ENCODE measurements at places on chromosomes 7 and 10. TPM values are rescaled to one million over a fixed set of nuclear protein-coding genes. Genes with fewer than 3 reads are reported as not detected.
A peak's percentile ranks its signal among the peaks of the same experiment; 100 is the strongest.

GRCh38 chr10:5045095-5045494, 41.4 kb upstream of the AKR1C2 start:
- no peak for DNase-seq

- DNase-seq = no peak
These were observed 4.1 kb downstream of the STK31 start for GRCh38 chr7:23714150-23714464.

Gene WDR86
- total RNA-seq = 23.8 TPM

DNA sequence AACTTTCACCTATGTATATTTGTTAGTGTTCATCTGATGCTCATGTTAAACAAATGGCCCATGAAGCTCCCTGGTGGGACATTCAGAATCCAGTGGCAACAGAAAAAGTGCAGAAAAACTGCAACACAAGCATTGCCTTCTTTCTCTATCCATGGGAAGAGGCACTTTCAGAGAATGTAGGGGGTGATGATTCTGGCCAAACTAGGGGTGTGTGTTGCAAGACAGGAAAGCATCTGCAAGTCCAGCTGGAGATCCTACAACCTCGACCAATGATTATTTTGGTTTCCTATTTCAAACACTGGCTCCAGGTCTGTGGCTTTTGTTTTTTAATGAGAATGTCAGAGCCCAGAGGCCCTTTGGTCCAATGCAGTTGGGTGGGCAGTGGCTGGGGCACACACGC, 198.7 kb downstream of the CXCL12 start:
- DNase-seq = peak; percentile 66

DNA sequence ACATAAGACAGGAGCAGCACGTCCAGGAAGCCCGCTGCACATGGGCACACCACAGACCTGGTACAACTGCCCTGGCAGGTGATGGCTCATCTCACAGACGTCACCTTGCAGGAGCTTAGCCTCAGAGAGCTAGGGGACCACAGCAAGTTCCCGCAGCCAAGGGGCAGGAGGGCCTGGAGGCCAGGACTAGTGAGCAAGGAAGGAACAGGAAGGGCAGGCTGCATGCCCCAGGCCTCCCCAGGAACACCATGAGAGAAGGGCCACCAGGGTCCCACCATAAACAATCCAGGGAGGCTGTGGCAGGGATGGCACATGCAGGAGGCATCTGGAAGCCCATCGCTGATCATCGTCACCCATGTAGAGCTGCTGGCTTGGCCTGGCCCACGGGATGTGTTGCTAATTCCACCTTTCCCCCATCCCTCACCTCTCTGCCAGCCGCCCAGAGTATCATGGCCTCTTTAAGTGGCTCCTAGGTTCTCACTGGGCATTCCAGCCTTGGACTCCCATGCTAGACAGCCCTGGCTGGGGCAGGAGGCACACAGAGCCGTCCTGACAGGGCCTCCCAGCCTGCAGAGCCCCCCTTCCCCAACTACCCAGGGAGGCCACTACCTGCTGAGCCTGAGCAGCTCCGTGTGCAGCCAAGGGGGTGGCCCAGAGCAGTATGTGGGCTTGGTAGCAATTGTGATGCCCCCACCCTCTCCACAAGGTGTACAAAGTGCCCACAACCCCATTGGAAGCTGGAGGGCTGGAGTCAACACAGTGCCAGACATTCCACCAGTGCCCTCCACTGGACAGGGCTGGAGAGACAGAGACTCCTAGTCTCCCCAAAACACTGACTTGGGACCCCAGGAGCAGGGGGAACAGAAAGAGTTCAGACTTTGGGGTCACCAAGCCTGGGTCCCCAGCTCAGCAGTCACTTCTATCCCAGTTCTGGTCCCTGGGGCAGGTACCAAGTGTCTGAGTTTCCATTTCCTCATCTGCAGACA, 35.5 kb downstream of the GRID1 start:
- DNase-seq = peak; percentile 48

GRCh38 chr7:55156919-55157763, 138.3 kb downstream of the EGFR start:
- no peak for DNase-seq

DNA sequence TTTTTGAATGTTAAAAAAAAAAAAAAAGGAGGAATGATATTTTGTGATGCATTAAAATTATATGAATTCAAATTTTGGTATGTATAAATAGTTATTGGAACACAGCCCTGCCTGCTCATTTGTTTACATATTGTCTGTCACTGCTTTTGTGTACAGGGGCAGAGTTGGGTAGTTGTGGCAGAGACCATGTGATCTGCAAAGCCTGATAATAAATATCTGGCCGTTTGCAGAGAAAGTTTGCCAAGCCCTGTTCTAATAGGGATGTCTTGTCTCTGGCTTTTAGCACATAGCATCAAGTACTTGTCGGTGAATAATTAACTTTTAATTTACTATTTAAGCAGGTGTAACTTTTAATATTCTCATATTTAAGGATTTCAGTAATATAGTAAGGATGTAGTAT, 19.8 kb downstream of the TSPAN13 start:
- DNase-seq = no peak

GRCh38 chr10:100007231-100008141, 2.3 kb downstream of the DNMBP start:
- DNase-seq = peak; percentile 45

Gene MDFIC
- total RNA-seq = 49.0 TPM

Gene VENTX
- 0.66 TPM for total RNA-seq

- DNase-seq = no peak
These were observed 196.9 kb downstream of the ZNF716 start for GRCh38 chr7:57646901-57647246.

DNA sequence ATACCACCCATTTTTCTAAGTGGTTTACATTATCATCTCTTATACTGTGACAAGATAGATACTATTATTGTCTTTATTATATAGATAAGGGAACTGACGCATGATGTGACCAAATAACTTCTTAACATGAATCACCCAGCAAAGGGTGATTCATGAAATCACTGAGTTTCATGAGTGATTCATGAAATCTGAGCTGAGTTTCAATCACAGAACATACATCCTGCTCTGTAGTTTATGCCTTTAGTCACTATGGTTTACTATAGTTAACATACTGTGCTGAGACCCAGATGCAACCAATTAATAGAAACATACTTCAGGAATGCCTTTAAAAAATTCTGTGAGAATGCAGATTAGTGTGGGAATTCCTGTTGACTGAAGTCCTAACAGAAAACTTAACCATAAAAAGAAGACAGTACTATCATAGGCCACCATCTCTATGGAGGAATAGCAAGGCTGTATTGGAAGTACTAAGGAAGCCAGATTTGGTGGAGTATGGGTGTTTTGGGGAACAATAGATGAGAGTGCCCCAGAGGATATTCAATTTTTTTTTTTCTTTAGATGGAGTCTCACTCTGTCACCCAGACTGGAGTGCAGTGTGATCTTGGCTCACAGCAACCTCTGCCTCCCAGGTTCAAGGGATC, 43.1 kb upstream of the SEMA3A start:
- no peak for DNase-seq

Gene RNF32
- 2.1 TPM for total RNA-seq

DNA sequence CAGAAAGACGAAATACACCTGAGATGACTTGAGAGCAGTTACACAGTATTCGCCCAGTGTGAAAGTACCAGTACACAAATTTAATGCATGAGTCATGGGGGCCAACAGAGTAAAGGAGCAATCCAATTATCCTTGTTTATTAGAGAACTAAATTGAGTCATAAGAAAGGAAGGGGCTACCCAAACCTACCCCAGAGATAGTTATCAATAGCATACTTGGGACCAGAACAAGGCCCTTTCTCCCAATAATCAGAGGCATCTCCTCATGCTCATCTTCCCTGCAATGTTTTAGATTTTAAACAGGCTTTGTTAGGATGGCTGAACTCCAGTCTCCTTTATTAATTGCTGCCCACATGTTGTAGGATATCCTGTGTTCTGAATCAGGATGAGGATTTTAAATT, 239.7 kb upstream of the LRGUK start:
- DNase-seq = no peak

Gene PARD3
- 78.2 TPM for total RNA-seq
